ENCODE measurements at places on chromosomes 2 and 18.

GRCh38 chr2:225581135-225581534 lies 181.6 kb downstream of the NYAP2 start:
- DNase-seq, result no peak

GRCh38 chr2:176565641-176566323 lies 296.5 kb downstream of the MTX2 start:
- no peak for DNase-seq

- no peak for DNase-seq
Observed at GRCh38 chr2:27573452-27573851, 9.4 kb upstream of the ZNF512 start.

GRCh38 chr2:46985512-46985911 lies 69.9 kb upstream of the MCFD2 start:
- DNase-seq, result no peak

GRCh38 chr2:10001586-10001985 lies 41.8 kb upstream of the KLF11 start:
- DNase-seq, result no peak

DNA sequence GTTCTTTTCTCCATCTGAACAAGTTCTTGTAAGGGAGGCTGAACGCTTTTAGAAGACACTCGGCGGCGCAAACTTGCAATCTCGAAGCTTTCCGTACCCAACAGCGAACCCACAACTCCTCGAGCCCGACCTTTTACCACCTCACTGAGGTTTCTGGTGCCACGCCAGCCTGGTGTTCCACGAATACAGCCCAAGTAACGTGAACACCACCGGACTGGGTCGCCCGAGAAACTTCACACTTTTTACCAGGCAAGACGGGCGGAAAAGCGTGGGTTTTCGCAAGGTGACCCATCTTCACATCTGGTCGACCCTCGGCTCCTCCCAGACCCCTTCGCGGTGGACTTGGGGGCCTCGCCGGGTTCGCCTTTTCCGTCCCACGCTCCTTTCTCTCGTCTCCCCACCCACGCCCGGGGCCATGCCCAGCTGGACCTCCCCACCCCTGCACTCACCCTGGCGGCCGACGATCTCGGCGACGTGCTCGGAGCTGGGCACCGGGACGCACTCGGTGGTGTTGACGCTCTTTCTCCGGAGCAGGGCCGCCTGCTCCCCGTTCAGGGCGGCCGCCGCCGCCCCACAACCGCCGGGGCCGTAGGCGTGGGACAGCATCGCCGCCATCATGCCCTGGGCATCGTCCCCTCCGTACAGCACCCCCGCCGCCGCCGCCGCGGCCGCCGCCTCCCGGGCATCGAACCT lies 1.2 kb downstream of the MEX3C start:
- DNase-seq, result no peak

DNA sequence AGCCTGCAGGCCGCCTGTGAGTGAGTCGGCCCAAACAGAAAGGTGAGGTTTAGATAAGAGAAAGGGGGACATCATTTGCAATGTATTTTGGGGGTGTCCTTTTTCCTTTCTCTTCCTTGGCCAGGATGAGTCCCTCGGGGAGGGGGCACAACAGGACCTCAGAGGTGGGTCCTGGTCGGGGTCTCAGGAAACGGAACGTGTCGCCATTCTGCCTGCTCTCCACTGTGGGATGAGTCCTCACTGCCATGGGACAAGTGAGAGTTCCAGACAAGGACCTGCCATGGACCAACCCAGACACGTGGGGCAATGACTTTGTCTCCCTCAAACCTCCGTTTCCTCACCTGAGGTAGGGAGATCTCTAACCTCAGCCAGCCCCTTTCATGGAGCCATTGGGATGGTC lies 67.9 kb upstream of the TAF1B start:
- no peak for DNase-seq

DNA sequence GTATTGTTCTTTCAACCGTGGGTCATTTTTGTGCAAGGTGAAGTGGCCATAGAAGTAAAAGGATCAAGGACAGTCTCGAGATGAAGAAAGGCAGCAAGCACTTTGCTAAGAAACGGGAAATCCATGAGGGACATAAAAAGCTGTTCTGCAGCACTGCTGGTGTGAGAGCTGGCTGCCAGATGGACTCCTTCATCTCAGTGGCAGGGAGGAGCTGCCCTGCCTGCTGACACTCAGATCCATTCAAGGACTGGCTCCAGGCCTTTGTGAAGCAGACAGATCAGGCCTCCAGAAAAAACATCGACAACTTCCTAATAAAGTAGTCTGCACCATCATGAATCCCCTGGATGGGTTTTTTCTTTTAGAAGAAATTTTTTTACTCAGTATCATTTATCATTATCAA lies 29.5 kb downstream of the RMC1 start:
- DNase-seq, result no peak

- DNase-seq, result no peak
Observed at GRCh38 chr2:2650608-2651375, 319.7 kb upstream of the MYT1L start.

- DNase-seq, result no peak
Observed at GRCh38 chr18:274313-274712, 6.5 kb upstream of the THOC1 start.

- DNase-seq, result no peak
Observed at GRCh38 chr2:205868773-205869333, 186.6 kb downstream of the NRP2 start.

DNA sequence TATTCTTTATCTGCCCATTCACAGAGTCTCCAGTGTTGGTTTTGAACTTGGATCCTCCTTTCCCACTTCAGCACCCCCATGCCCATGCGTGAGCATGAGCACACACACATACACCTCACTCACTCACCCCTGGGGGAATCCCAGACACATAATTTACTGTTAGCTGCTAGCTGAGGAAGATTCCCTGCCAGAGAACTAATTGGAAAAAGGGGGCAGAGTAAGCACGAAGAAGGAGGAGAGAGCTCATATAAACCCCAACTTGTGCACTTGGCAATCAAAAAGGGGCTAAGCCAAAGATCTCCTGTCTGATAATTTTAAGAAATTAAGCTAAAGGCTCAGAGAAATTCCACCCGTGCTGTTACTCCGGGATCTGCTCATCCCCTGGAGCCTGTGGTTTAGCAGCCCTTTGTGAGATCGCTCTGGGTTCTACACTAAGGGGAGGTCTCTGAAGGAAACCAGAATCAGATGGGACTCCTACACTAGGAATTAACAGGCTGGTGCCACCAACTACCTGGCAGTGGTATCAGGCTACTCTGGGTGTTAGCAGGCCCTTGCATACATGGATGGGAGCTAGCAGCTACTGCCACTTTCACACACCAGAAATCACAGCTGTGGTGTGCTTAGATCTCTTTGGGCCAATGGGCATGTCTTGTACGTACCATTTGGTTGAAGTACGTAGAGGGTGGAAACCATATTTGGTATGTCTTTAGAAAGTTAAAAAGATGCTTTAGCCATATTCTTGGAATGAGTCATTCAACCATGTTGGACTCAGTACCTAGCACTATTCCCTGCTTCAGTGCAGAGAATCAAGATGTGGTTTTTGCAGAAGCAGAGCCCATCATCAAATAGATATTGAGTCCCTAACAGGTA lies 95.6 kb upstream of the SLC14A2 start:
- DNase-seq, result no peak

- DNase-seq, result no peak
Observed at GRCh38 chr2:41884718-41885117, 163.1 kb upstream of the PKDCC start.

DNA sequence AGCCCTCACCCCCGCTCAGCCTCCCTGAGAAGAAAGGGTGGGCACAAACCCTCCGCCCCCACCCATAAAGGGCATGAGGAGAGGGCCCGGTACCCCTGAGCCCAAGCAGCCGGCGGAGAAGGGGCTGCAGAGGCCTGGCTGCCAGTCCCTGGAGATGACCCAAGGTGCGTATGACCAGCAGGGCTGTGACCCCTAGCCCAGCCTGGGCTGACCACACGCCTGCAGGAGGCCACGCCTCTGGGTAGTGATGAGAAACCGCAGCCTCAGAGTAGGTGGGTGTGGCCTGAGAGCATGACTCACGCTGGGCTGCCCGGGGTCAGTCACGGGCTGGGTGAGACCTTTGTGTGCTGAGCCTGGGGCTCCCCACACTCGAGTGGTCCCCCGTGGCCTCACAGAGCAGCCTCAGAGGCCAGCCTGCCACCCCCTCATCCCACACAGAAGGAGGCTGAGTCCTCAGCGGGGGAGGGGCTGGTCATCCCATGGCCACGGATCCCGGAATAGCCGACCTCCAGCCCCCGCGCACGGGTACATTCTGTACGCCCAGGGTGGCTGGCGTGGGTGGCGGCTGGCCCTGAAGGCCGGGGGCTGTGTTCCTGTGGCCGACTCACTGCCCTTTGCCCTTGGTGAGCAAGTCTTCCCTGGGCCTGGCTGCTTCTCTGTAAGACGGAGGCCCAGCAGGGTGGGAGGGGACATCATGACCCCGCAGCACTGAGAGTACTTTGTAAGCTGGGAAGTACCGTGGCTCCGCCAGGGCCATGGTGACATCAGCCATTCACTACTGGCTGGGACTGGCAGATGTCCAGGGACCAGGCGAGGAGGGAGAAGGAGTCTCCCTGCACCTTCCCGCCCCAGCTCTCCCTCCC lies 110.8 kb upstream of the OTOS start:
- DNase-seq, result peak; percentile 93

DNA sequence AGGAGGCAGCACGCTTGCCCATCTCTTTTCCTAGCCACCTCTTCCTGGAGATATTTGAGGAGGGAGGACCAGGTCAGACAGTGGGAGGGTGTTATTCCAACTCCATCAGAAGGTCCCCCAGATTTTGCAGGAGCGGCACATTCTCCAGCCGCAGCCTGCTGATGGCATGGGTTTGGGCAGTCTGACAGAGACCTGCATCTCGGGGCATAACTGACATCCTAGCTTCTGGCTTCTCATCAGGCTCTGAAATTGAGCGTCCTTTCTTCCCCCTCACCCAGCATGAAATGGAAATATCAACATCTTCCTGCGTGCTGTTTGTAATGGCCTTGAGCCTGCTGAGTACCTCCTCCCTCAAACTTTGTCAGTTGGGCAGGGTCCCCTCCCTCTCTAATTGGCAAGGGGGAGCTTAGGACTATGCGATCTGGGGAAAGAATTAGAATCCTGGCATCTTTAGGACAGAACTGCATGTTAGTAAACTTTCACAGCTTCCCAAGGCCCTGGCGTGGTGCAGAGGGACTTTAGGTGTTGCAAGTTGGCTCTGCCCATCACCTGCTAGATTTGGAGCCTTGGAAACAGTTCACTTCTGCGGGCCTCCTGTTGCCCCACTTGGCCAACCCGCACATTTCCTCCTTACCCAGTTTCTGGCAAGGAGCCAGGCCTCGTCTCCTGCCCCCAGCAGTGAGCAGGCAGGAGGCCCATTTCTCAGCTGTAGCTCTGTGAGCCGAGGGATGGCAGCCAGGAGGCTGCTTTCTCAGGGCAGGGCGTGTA lies 2.2 kb downstream of the ITM2C start:
- DNase-seq, result peak; percentile 72
